ENCODE measurements at places on chromosomes 6 and 20. TPM values are rescaled to one million over a fixed set of nuclear protein-coding genes. Genes with fewer than 3 reads are reported as not detected.
A peak's percentile ranks its signal among the peaks of the same experiment; 100 is the strongest.

DNA sequence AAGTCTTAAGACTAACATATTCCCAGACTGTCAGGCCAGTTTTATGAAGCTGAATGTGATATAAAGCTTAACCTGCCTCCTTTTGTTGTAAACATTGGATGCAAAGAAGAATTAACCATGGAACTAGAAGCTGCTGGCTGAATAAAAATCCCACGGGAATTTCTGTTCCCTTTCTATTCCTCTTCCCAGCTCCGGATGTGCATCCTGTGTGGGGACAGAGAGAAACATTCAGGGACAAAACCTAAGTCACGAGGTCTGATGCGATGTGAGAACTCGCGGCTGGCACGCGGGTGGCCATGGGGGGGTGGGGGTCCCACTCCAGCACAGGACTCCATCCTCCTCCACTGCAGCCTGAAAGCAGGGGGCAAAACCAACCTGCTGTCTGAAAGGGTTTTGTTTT is 32.2 kb downstream of the RAMACL start:
- DNase-seq: no peak

DNA sequence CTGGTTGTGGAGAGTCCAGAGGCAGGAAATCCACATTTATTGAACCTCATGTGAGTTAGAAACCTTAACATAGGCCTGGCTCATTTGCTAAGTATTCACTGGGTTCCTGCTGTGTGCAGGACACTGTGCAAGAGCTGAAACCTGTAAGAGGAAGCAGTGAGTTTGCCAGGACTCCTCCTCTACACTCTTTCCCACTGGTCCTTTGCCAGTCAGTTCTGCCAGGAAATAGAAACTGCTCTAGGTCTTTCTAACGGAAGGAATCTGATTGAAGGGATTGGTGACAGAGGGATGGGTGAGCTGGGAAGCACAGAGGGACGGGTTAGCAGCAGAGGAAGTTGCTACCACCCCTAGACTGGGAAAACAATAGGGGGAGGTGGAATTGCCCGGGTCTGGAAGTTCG is 234.2 kb upstream of the ECI2 start:
- peak; percentile 68 for DNase-seq

DNA sequence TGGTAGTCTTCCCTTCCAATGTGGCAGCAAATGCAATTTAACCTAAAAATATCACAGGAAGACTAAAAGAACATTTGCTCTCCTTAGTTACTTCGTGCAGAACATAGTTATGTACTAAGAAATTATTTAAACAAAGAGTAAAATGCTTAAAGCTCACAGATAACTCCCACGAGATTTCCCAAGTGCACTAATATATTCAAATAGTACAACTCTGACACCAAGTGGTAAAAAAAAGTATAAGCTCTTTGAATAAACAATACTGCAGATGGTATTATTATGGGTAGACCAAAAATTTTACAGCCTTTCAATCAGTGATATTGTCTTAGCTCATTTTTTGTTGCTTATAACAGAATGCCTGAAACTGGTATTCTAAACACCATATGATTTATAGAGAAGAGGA is 52.8 kb upstream of the FILIP1 start:
- peak; percentile 64 for DNase-seq

- DNase-seq: no peak
These were observed 39.9 kb downstream of the TMC2 start for GRCh38 chr20:2576317-2576727.

DNA sequence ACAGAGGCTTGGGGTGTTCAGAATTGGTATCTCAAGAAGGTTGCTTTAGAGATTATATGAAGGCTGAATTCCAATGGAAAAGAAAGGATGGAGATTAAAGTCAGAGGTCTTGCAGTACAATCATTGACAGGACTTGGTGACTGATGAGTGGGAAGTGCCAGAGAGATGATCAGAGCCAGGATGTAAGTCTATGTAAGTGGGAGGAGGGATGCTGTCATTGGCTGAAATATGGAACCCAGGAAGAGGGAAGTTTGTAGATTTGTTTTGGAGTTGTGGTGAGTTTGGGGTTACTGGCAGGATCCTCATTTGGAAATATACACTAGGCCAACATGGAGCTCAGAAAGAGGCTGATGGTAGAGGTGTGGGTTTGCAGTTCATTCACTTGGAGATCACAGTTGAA is 23.8 kb upstream of the TNFAIP3 start:
- no peak for DNase-seq

- DNase-seq: peak; percentile 22
These were observed 157.2 kb downstream of the CD83 start for GRCh38 chr6:14274546-14275492.

DNA sequence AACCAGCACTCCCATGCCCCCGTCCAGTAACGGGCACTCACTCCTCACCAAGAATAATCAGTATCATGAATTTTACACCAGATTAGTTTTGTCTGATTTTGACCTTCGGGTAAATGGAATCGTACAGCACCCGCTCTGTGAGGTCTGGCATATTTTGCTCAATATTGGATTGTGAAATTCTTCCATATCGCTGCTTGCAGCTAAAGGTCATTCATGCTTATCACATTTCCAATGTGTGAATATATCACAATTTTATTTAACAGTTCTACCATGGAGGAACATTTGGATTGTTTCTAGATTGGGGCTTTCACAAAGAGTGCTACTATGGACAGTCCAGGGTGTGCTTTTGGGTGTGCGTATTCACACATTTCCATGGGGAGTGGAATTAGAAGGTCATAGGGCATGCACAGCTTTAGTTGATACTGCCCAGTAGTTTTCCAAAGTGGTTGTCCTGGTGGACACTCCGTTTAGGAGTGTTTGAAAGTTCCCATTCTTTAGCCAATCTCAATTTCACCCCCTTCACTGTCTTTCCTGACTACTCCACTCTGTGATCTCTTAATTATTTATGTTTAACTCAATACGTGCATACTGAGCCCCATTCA is 86.6 kb downstream of the ISM1 start:
- no peak for DNase-seq

- no peak for DNase-seq
These were observed 4.3 kb downstream of the GFRA4 start for GRCh38 chr20:3658716-3659491.

DNA sequence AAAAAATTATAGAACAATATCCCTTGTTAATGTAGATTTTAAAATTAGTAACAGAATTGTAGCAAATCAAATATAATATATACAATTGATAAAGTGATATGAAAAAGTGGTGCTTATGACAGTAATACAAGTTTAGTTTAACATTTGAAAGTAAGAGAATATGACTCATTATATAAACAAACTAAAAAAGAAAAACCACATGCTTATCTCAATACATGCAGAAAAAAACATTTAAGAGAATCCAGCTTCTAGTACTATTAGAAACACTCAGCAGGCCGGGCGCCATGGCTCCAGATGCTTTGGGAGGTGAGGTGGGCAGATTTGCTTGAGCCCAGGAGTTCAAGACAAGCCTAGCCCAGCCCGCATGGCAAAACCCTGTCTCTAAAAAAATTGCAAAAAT is 60.7 kb upstream of the LAMA2 start:
- peak; percentile 61 for DNase-seq

- DNase-seq: no peak
These were observed 29.4 kb downstream of the UTRN start for GRCh38 chr6:144314562-144314961.

- DNase-seq: no peak
These were observed 55.6 kb downstream of the FRK start for GRCh38 chr6:116004841-116005815.

DNA sequence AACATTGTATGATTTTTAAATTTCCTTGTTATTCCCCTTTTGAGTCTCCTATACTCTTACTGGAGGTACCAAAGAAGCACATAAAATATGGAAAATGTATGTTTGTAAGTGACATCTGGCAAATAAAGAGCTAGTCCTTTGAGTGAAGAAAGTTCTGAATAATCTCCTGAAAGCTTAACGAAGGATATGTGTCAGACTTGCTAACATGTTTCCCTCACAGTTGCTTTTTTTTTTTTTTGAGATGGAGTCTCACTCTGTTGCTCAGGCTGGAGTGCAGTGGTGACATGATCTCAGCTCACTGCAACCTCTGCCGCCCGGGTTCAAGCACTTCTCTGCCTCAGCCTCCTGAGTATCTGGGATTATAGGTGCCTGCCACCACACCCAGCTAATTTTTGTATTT is 63.6 kb downstream of the STK4 start:
- no peak for DNase-seq

DNA sequence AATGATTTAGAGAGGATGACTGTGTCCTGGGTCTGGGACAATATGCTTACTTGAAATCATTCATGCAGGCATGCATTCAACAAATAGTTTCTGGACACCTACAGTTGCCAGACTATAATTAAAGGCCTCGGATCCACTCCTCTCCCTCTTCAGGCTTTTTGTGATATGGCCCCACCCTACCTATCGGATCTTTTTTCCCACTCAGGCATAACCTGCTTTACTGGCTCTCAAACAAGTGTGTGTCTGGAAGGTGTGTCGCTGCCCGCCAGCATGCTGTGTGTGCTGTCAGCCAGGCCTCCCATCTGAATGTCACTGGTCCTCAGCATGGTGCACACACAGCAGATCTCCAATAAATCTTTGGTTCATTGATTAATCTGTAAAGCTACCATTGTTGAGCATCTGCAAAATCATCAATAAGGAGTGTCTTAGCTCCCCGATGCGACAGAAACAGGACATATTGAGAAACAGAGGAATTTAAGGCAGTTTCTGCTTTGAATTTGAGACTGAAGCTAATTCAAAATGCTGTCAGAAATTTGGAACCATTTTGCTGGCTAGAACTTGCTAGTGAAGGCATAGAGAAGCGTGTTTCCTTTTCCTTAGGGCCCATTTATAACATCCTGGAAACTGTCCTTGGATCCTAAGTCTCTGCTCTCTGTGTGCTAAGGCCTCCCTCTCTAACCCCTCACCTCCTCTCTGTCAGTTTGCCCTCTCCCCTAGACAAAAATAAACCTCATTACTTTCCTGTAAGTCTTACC is 23.5 kb upstream of the CCN6 start:
- DNase-seq: no peak

GRCh38 chr6:13362412-13362811 is 34.1 kb upstream of the TBC1D7 start:
- DNase-seq: peak; percentile 18

DNA sequence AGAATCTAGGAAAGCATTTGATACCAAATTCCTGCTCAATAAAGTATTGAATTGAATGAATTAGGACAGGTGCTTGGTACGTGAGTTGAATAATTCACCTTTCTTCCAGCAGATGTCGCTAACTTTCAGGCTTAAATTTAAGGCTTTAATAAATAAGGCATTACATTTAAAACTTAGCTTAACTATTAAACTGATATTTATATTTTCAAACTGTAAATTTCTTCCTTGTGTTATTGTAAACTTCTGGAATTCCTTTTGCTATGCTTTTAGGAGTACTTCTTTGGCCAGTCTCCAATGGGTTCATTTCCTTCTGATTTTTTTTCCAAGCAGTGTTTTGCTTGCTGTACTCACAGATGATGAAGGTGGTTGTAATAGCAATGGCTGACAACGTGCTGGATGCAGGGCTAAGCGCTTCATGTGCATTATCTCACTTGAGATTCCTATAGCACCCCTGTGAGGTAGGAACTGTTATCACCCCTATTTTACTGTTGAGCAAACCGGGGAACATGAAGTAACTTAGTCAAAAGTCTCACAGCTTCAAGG is 71.3 kb upstream of the SLC2A12 start:
- DNase-seq: peak; percentile 92

GRCh38 chr6:156262014-156262413 is 515.2 kb upstream of the ARID1B start:
- no peak for DNase-seq

GRCh38 chr6:39430871-39431523 is 108.5 kb upstream of the KCNK16 start:
- DNase-seq: peak; percentile 41

DNA sequence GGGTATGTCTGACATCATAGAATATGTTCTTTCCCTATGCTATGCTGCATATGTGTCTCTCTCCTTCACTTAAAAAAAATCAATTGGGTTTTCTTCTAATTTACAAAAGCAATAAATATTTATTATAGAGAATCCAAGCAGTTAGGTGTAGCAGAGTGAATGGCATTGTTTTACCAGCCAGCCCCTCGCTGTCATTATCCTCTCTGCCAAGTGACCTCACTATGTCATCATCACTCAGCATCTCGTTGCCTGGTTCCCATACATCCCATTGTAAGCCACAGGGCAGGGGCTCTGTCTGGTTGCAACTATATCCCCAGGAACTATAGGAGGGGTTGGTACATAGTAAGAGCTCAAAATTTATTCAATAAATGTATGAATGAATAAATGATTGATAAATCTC is 31.3 kb downstream of the KIAA0319 start:
- DNase-seq: no peak

DNA sequence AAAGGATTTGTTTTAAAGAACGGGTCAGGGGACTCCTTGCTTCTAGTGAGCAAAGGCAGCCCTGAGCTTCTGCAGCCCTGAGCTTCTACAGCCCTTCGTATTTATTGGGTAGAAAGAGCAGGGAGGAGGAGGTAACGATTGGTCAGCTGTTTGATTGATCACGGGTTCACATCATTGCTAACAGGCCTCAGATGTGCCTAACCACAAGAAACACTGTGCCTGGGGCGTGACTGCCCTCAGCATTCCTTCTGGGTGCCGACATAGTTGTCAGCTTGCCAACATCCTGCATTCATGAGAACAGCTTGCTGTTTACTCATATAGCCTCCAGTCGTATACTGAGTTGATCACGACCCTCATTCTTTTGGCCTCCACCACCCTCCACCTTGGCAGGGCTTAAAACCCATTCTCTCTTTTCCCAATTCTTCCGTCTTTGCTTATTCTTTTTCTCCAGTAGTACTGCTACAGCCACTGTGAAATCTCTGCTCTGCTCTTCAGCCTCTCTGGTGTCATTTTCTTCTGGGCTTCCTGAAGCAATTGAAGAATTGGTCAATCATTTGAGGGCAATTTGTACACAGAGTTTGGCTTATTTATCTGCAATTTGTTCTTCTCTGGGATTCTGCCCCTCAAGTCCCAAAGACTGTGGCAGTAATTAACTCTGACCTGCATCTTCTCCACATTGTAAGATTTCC is 25.4 kb upstream of the NOP56 start:
- DNase-seq: peak; percentile 54

DNA sequence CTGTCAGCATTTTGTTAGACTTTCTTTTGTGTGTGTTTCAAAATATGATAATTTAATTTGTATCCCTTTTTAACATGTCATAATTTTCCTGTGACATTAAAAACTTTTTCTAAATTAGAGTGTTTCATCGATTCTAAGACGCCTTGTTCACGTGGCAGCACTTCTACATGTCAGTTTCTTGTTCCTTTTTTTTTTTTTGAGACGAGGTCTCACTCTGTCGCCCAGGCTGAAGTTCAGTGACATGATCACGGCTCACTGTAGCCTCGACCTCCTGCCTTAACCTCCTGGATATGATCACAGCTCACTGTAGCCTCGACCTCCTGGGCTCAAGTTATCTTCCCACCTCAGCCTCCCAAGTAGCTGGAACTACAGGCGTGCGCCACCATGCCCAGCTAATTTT is 27.6 kb upstream of the ADRM1 start:
- no peak for DNase-seq

- no peak for DNase-seq
These were observed 8.6 kb downstream of the OR2A4 start for GRCh38 chr6:131692589-131692988.

GRCh38 chr6:85470023-85470410 is 20.1 kb downstream of the NT5E start:
- DNase-seq: peak; percentile 61

Gene OR2H1
- polyA plus RNA-seq: not detected

Gene TUBB2B
- 5.2 TPM for polyA plus RNA-seq

Gene PRKN
- polyA plus RNA-seq: 0.70 TPM

Gene CD93
- 0.01 TPM for polyA plus RNA-seq

Gene FOXO3
- 36.9 TPM for polyA plus RNA-seq

Gene NKX2-4
- not detected for polyA plus RNA-seq

Gene TRIM31
- not detected for polyA plus RNA-seq

Gene PI16
- polyA plus RNA-seq: 0.67 TPM

Gene CPNE5
- 0.02 TPM for polyA plus RNA-seq

Gene ZKSCAN8
- 10.2 TPM for polyA plus RNA-seq

Gene PHF20
- 32.5 TPM for polyA plus RNA-seq

All from fibroblast of lung (primary cell).